Sigmoid colon (tissue), 7 donors: ENCODE measurements at places on chromosomes 12 and 14. TPM values are rescaled to one million over a fixed set of nuclear protein-coding genes. Genes with fewer than 3 reads are reported as not detected.

PCK2 gene
- total RNA-seq, result 11.4 TPM

OAS3 gene
- total RNA-seq, result 1.8 TPM

POLE2 gene
- 3.8 TPM for total RNA-seq

PLBD2 gene
- 16.1 TPM for total RNA-seq

RNASE2 gene
- total RNA-seq, result 14.3 TPM

RNASE7 gene
- total RNA-seq, result not detected

MYH6 gene
- total RNA-seq, result not detected
